ENCODE measurements at places on chromosomes 3 and 15. TPM values are rescaled to one million over a fixed set of nuclear protein-coding genes. Genes with fewer than 3 reads are reported as not detected.

- no peak for DNase-seq
These were observed 54.5 kb downstream of the RGMA start for GRCh38 chr15:93034512-93034911.

DNA sequence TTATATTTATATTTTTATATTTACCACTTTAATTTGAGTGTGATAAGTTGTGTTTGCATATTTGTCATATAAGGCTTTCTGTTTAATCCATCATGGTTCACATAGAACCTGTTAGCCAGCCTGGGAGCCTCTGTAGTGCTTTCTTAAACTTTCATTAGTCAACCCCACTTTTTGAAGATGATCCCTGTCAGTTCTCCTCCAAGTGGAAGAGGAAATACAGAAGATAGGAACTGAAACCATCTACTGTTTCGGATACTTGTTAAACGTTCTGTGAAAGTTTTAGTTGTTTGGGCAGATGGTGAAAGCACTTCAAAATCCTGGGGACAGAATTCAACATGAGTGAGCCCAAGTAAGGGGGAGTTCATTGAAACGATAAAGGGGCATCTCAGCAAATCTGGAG lies 4.6 kb upstream of the SAMMSON start:
- no peak for DNase-seq

GRCh38 chr3:140914384-140914945 lies 27.2 kb upstream of the SLC25A36 start:
- no peak for DNase-seq

GRCh38 chr15:82680200-82681102 lies 29.2 kb downstream of the AP3B2 start:
- DNase-seq = no peak

GRCh38 chr3:129211772-129212171 lies 28.1 kb upstream of the CNBP start:
- DNase-seq = no peak

- no peak for DNase-seq
These were observed 28.3 kb downstream of the GAP43 start for GRCh38 chr3:115651599-115651998.

DNA sequence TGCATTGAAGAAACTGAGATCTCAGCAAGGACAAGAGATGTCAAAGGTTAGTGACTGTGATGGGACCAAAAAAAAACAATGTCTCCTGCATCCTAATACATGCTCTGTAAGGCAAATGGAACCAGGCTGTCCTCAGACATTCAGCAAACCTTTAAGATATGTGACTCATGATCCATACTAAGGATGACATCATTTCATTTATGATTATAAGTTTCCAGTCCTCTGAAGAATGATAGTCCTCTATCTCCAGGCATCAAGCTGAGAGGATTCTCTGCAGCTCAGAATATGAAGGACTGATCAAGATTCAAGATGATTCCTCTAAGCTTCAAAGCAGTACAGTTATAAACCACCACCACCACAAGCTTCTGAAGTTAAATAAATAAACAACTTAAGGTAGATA lies 47.6 kb downstream of the SSR3 start:
- no peak for DNase-seq

DNA sequence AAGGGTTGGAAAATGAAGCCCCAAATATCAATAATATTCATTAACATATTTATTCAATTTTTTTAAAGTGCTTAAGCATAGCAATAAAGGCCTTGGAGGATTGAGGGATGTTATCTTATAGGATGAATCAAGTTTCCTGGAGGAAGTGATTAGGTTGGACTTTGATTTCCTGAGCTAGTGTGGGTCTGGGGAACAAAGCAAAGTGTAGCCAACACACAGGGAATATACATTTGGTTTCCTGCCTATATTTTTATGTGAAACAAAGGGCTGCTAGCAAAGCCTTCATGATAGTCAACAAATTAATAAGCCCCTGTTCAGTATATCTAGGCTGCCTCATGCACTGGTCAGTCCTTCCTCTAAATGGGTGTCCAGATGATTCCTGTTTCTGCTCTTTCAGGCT lies 261.1 kb upstream of the IL12A start:
- no peak for DNase-seq

- DNase-seq = no peak
These were observed 579.4 kb upstream of the TBL1XR1 start for GRCh38 chr3:177776661-177777101.

GRCh38 chr3:193237030-193237429 lies 4.0 kb upstream of the PLAAT1 start:
- DNase-seq = no peak

DNA sequence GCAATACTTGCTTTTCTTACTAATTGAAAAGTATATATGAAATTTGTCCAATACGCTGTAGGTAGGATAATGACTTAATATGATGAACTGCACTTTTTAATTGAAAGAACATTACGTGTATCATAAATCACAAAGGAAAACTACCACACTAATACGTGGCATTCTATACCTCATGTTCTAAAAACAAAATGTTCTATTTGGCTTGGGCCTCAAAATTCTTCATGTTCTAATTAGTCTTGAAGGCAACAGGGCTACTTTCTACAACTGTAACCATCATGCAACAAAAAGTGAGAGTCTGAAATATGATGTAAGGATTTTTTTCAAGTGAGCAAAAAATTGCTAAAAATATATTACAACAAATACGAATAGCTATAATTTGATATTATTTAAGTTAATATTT lies 19.8 kb downstream of the THRB start:
- no peak for DNase-seq

DNA sequence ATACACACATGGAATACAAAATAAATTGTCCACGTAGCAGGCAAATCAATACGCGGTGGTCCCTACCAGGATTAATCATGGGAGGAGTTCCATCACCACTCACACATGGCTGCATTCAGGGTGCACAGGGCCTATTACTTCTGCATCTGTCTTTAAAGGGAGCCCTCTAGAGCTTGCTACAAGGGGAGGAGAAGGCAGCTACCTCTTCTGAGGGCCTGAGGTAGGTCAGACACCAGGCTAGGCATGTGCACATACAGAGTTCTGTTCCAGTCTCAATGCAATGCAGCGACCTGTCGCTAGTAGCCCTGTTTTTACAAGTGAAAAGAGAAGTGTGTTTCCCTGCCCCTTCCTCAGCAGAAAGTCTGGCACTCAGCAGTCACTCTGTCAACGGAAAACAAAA lies 102.7 kb downstream of the ROBO2 start:
- no peak for DNase-seq

DNA sequence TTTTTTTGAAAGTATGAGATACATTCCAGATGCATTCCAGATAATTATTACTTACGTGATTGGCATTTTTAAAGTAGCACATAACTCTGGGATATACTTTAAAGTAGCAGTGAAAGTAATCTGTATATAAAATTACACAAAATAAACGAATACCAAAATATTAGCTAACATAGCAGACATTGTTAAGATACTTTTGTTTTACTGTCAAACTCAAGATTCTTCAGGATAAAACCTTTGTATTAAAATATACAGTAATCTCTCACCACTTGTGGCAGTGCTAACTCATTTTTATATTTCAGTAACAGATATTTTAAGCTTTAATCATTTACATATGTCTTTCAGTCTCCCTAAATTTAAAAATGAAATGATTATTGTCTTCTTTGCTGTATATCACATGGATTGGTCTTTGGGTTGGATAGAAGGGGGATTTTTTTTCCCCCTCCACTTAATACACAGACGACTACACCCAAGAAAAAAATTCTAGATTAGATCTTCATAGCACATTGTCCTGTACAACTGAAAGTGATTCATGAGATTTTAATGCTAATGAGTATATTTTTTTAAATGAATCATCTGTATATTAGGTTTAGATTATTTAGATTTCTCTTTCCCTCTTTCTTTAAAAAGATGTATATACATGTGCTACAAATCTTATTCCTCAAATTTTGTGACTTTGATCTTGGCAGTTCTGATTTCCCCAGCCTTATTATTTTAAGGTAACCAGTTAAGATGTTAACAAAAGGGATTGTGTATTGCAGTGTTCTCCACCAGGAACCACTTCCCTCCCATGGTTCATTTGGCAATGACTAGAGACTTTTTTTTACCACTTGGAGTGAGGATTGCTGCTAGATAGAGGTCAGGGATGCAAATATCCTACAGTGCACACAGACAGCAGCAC lies 24.5 kb upstream of the EBLN2 start:
- DNase-seq = no peak

DNA sequence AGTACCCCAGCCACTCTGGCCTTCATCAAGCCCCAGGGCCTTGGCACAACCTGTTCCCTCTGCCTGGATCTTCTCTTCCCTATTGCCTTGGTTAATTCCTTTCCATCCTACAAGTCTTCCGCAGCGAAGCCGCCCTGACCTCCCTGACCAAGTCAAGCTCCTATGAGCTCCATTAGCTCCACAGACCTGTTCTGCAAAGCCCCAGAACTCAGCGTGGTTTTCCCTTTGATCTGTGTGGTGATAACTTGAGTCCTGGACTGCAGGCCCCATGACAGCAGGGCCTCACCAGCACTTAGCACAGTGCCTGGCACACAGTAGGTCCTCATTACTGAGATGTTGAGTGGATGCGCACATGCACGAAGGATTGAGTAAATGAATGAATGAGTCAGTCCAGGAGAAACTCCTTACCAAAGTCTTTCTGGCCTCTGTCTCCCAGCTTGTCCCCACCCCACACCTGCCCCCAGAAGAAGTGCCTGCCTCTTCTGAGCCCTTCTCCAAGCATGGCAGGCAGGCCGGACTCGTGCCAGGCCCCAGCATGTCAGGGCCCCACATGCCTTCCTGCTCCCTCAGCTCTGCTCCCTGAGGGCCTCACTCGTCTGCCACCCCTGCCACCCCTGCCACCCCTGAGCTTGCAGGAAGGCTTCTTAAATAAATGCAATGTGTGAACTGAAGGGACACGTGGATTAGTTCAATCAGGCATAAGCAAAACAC lies 6.3 kb downstream of the ANPEP start:
- DNase-seq = no peak

- no peak for DNase-seq
These were observed 189.8 kb downstream of the RYR3 start for GRCh38 chr15:33500432-33501195.

GRCh38 chr3:52827441-52827840 lies 3.0 kb downstream of the ITIH4 start:
- DNase-seq = no peak

DNA sequence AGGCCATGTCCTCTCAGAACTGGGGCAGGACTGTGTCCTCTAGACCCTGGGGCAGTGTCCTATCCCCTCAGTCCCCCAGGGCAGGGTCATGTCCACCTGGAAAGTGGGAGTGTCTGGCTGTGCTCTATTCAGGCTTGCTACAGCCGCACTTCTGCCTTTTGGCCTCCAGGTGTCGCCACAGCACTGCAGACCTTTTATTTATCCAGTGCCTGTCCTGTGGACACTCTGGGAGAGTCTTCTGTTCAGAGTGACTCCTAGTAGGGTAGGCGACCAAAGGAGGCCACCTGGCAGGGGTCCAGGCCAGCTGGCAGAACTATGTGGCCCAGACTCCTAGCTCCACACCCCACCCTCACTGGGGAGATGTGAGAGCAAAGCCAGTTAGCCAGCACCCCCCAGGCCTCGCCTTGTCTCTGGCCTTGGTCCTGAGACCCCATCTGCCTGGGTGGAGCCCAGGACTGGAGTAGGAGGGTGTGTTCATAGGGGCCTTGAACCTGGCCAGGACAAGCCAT lies 3.9 kb downstream of the TMIE start:
- DNase-seq = peak; percentile 83

DNA sequence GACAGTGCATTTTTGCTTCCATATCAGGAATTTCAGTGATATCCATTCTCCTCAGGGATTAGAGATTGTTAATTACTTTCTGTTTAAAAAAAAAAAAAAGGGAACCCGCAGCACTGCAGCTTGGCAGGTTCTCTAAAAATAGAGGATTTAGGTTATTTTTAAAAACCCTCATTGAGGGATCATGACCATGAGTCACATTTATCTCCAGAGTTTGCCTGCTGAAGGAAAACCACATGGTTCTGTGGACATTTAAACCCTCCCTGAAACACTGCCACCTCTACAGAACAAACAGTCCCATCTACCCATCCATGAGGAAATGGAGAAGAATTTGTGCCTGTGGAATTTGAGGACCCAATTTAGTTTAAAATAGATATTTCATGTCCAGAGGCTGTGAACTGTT lies 66.2 kb upstream of the UBE2E1 start:
- DNase-seq = no peak

- DNase-seq = no peak
These were observed 21.8 kb upstream of the KCNAB1 start for GRCh38 chr3:156098437-156099035.

GPX1 gene
- total RNA-seq = 87.9 TPM

GMPS gene
- 56.0 TPM for total RNA-seq

BLM gene
- total RNA-seq = 2.3 TPM

P3H2 gene
- total RNA-seq = 21.9 TPM

GUCA1C gene
- total RNA-seq = not detected

NTRK3 gene
- total RNA-seq = not detected

FBXL22 gene
- total RNA-seq = 3.9 TPM

CXCR6 gene
- total RNA-seq = not detected

CCR9 gene
- total RNA-seq = not detected

CPLX3 gene
- not detected for total RNA-seq

VPS8 gene
- 53.7 TPM for total RNA-seq

ZIC1 gene
- total RNA-seq = 57.3 TPM

PFN2 gene
- 437 TPM for total RNA-seq

CFAP161 gene
- not detected for total RNA-seq

MYH15 gene
- total RNA-seq = 0.05 TPM

Data from chondrocyte (in vitro differentiated cells).